ENCODE measurements at places on chromosomes 1 and 21.

DNA sequence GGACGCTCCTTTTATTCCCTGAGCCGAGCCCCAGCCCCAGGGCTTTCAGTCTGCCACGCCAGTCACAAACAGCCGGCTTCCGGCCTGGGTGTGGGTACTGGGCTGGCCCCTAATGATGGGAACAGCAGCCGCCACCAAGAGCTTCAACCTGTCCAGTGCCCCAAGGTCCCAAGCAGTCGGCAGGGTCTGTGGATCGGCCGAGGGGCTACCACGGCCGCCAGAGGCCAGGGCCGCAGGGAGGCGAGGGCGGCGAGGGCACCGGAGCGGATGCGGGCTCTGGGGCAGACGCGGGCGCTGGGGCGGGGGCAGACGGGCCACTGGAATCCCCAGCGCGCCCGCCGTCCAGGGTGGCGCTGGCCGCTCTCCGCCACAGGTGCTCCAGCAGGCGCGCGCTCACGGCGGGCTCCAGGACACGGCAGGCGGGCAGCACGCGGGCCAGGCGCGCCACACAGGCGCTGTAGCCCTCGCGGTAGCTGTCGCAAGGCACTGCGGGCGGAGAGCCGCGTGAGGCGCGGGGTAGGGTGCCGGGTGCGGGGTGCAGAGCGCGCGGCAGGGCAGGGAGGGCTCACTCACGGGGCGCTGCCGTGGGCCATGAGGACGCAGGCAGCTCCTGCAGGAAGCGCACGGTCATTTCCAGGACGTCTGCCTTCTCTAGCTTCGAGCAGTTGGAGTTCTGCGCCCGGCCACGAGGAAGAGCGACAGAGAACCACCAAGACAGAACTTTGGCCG, 887 bp downstream of the HES2 start:
- DNase-seq: no peak

- DNase-seq: no peak
Measured at GRCh38 chr1:162498496-162498810, 835 bp downstream of the UHMK1 start.

- no peak for DNase-seq
Measured at GRCh38 chr1:44988531-44989156, 2.2 kb upstream of the EIF2B3 start.

- no peak for DNase-seq
Measured at GRCh38 chr1:240672132-240672811, 60.3 kb upstream of the GREM2 start.

- no peak for DNase-seq
Measured at GRCh38 chr1:191752342-191752741, 405.9 kb upstream of the RGS18 start.

DNA sequence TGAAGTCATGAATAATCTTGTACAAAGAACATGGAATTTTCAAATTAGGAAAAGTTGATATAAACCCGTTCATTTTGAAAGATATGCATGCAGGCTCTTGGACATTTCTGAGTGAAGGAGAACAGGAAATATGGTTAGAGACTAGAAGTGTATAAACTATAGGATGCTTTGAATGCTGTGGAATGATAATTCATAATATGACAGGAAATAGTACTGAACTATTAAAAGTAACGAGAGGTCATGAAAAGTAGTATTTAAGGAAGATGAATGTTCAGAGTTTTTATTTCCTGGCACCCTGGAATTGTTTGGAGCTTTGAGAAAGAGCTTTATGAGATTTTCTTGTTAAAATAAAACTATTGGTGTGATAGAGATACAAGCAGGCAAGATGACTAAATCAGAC, 18.7 kb upstream of the CRB1 start:
- no peak for DNase-seq

- no peak for DNase-seq
Measured at GRCh38 chr1:107889524-107889923, 75.5 kb downstream of the VAV3 start.

DNA sequence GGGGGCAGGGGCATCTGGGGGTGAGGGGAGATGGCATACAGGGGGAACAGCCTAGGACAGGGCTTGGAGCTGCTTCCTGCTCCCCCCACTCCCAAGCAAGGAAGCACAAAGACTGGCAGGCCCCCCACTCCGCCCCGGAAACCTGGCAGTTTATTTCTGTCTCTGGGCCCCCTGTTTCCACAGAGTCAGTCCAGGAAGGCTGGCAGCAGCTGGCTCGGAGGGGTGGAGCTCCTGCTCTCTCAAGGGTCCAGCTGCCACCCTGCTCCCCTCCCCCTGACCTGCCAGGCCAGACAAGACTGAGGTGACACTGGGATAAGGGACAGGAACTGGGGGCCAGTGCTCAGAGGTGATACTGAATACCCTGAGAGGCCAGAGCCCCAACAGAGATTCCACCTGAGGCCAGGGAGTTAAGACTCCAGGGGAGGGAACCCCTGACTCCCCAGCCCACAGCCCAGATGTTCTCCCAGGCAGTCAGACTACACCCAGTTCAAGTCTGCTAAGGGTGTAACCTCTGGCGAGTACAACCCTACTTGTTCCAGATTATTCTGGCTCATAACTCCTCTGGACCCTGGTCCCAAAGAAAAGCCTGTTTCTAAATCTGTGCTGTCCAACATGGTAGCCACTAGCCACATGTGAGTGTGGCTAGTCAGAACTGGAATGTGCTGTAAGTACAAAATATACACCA, 26.3 kb downstream of the AHDC1 start:
- no peak for DNase-seq

GRCh38 chr1:84330125-84330984, 28.8 kb downstream of the SAMD13 start:
- DNase-seq: no peak

GRCh38 chr1:179813626-179814545, 63.7 kb downstream of the TOR1AIP2 start:
- DNase-seq: no peak

GRCh38 chr1:235087906-235088305, 40.7 kb downstream of the TOMM20 start:
- no peak for DNase-seq

DNA sequence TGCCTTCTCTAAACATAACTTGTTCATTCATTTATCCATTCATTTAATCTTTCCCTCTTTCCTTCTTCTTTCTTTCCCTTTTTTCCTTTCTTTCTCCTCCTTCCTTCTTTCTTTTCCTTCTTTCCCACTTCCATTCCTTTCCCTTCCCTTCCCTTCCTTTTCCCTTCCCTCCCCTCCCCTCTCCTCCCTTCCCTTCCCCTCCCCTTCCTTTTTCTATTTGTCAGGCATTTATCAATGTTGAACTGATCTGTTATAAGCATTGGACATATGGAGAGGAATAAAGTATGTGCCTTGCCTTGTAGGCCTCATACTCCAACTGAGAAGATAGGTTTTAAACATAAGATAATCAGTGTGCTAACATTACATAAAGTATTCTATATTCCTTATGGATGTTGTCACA, 23.7 kb upstream of the ATP6V1G3 start:
- no peak for DNase-seq

- no peak for DNase-seq
Measured at GRCh38 chr1:231869364-231869763, 242.8 kb downstream of the DISC1 start.

DNA sequence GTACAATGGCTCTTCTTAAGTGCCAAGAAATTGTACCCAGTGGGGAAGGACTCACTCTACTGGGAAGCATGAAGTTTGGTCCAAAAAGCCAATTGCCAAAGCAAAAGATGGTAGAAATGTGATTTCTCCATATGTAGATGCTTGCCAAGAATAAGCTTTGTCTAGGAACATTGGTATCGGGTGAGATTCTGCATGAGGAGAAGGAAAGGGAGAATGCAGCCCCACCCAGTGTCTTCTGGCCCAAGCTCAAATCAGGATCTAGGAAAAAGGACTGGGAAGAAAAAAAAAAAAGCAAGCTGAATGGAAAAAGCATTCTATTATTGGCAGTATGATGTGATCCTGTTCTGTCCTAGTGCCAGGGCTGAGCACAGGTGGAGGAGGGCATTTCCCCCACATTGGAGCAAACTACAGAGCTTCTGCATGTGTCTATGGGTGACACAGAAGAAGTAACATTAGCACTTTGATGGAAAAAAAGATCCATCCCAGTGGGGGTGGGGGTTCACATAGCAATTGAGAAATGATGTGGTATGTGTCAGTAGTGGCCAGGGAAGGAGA, 226.6 kb downstream of the KCNH1 start:
- DNase-seq: no peak

- DNase-seq: no peak
Measured at GRCh38 chr1:27154469-27154990, 395 bp downstream of the SLC9A1 start.

GRCh38 chr21:28604946-28605537, 387.6 kb downstream of the LTN1 start:
- DNase-seq: no peak

DNA sequence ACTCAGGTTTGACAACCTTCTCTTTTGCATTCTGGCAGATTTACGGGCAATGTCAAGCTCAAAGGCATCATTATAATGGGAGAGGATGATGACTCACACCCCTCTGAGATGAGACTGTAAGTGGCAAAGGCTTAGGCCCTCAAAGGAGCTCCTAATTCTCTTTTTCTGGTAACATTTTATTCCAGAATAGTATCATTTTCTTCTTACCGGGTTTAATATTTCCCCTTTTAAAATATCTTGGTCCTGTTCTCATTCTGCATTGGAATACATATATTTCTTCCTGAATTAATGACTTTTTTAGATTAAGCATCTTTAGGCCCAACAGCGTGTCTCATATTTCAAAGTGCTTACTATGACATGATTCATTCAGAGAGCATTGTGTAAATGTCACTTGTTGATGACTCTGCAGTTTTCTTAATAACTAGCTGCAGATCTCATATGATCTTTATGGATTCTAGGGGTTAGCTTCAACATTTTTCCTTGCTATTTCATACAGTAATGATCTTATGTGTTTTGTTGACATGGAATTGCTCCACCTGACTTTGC, 1.7 kb downstream of the PITHD1 start:
- no peak for DNase-seq

- DNase-seq: no peak
Measured at GRCh38 chr1:101846820-101847219, 149.9 kb downstream of the OLFM3 start.

- DNase-seq: no peak
Measured at GRCh38 chr1:96365596-96366390, 355.8 kb upstream of the PTBP2 start.

GRCh38 chr1:153768316-153769181, 6.7 kb upstream of the SLC27A3 start:
- DNase-seq: no peak

DNA sequence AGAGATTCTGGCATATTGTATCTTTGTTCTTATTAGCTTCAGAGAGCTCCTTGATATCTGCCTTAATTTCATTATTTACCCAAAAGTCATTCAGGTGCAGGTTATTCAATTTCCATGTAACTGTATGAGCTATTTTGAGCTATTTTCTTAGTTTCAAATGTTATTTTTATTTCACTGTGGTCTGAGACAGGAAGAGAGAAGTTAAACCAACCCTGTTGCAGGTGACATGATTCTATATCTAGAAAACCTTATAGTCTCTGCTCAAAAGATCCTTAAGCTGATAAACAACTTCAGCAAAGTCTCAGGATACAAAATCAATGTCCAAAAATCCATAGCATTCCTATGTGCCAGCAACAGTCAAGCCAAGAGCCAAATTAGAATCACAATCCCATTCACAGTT, 1644.0 kb upstream of the B3GALT2 start:
- DNase-seq: no peak

DNA sequence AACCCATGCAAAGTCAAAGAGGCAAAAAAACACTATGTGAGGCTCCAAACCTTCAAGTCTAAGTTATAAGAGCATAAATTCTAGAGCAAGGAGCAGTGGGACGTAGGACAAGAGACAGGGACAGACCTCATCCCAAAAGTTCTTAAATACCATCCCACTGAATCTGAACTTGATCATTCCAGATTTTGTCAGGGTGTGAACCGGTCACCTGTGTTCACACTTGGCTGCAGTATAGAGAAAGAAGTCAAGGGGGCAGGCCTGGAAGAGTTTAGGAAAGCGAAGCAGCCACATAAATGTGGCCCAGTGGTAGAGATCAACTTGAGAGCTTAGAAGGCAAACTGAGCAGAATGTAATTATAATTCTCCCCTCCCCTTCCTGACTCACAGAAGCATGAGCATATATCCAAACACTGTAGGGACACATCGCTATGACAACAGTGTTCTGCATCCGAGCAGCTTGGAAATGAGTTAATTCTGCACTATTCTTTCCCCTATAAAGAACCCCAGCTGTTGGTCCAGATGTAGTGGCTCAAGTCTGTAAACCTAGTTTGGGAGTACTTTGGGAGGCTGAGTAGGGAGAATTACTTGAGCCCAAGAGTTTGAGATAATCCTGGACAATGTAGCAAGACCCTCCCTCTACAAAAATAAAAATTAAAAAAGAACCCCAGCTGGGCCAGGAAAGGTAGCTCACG, 2.7 kb downstream of the AKR7A2 start:
- DNase-seq: no peak

DNA sequence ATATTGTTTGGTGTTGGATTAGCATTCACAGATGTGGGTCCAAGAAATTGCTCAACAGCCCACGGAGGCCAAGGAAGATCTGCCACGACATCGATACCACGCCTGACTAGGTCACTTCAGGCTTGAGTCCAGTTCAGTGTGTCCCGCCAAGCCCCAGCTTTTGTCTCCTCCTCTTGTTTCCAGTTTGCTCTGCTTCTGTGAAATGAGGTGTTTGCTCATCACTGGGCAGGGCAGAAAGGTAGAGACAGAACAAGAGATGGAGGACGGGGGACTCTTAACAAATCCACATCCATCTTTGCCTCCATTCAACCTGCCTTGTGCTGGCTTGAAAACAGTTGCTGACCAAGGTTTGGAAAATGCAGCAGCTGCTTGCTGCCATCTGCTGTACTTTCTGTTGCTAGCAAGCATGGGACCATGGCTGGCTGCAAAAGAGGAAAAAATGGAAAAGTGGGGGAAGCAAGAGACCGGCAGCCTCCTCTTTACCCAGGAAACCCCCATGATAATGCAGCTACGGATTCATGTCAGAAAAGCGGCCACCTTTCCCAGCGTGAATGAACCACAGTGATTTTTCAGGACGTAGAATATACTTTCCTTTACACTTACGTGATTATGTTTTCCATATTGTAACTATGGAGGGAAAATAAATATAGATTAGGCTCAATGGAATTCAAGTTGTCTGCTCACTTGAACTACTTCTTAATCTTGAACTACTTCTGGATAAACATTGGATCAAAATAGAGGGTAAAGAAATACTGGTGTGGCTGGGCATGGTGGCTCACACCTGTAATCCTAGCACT, 80.2 kb upstream of the GREM2 start:
- no peak for DNase-seq

GRCh38 chr21:39881661-39882060, 14.4 kb downstream of the PCP4 start:
- DNase-seq: no peak

GRCh38 chr1:225449261-225449660, 21.4 kb upstream of the LBR start:
- no peak for DNase-seq

GRCh38 chr1:5005171-5005570, 350.8 kb downstream of the AJAP1 start:
- no peak for DNase-seq

- DNase-seq: no peak
Measured at GRCh38 chr1:26408604-26409003, 2.0 kb upstream of the LIN28A start.

- no peak for DNase-seq
Measured at GRCh38 chr1:176786274-176786673, 323.3 kb downstream of the PAPPA2 start.

Measured in esophagus squamous epithelium (tissue), 5 donors.